ENCODE measurements at places on chromosomes 12 and 14.

- no peak for DNase-seq
These were observed 48.8 kb downstream of the A2M start for GRCh38 chr12:9066755-9067423.

GRCh38 chr12:1473418-1473817, 121.0 kb downstream of the FBXL14 start:
- no peak for DNase-seq

DNA sequence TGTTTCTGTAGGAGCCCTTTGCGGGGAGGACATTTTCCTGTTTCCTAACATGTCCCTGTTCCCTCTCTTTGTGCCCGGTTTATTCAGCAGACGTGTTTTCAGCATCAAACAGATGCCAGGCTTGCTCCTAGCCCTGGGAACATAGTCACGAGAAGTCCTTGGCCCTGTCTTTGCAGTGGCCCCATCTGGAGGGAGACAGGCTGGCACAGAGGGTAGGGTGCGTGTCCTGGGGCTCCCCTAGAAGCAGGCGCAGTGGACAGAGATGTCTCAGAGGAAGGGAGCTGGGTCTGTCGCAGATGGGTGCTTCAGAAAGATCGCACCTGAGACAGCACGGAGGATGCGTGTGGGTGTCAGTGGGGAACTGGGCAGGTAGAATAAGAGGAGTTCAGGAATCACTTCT, 75.0 kb upstream of the DYNC1H1 start:
- DNase-seq = no peak

DNA sequence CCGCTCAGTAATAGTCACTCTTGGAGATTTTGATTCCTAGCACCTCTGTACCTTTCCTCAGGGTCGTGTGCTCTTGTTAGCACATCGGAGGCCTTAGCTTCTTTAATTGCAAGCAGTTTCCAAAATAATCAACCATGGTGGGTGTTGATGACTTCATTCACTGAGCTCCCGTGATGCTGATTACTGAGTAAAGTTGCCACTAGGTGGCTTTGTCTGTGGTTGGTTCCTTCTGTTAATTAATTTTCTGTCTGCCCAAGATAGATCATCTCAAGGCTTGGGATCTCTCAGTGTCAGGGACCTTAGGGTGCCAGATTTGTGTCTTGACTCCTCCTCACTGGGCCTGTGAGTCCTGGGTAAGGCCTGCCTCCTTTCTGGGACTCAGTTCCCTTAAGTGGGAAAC, 54.3 kb downstream of the PTPN11 start:
- DNase-seq = no peak

- DNase-seq = no peak
These were observed 96.0 kb upstream of the MAX start for GRCh38 chr14:65198346-65198745.

- no peak for DNase-seq
These were observed 14.2 kb upstream of the HELB start for GRCh38 chr12:66288121-66288520.

- DNase-seq = peak; percentile 32
These were observed 620 bp downstream of the PGAM5 start for GRCh38 chr12:132711080-132711843.

DNA sequence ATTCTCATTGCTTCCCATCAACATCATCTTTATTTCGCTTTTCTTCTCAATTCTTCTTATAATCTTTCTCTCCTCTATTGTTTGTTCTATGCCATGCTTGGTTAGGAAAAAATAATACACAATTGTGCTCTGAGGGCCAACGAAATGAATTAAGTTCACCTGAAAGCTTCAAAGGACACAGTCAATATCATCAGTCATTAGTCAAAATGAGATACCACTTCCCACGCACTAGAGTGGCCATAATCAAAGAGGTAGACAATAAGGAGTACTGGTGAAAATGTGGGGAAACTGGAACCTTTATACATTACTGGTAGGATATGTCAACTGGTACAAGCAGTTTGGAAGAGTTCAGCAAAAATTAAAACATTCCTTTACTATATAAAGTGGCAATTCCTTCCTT, 91.5 kb downstream of the TMTC1 start:
- DNase-seq = no peak

GRCh38 chr14:103489621-103490020, 33.0 kb downstream of the CKB start:
- DNase-seq = no peak

DNA sequence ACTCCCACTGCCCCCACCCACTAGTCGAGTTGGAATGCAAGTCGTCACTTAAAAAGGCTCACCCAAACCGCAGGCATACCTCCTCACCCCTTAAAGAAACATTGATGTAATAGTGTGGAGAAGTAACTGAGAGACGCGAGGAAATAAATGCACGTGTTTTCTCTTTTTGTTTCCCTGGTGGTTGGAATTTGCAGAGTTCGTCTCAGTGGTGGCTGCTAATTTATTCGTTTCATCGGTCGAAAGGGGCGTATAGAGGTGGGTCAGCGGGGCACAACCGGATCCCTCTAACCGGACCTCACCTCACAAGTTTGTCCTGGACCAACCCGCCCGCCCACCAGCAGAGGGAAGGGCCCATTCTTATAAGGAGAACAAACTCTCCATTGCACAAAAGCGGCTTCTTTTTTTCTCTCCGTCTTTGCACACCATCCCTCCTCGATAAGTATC, 5.0 kb upstream of the NPAS3 start:
- peak; percentile 22 for DNase-seq

- no peak for DNase-seq
These were observed 260.9 kb downstream of the ITPR2 start for GRCh38 chr12:26572137-26572536.

- DNase-seq = no peak
These were observed 754.1 kb downstream of the NOVA1 start for GRCh38 chr14:25843481-25844470.

GRCh38 chr12:119255314-119255713, 76.6 kb downstream of the HSPB8 start:
- no peak for DNase-seq
